SK-N-MC (cell line): ENCODE measurements at places on chromosomes 2 and 18.

GRCh38 chr18:22637787-22638186 is 220.1 kb upstream of the CTAGE1 start:
- no peak for DNase-seq

GRCh38 chr18:13895505-13896033 is 19.8 kb downstream of the MC2R start:
- no peak for DNase-seq

DNA sequence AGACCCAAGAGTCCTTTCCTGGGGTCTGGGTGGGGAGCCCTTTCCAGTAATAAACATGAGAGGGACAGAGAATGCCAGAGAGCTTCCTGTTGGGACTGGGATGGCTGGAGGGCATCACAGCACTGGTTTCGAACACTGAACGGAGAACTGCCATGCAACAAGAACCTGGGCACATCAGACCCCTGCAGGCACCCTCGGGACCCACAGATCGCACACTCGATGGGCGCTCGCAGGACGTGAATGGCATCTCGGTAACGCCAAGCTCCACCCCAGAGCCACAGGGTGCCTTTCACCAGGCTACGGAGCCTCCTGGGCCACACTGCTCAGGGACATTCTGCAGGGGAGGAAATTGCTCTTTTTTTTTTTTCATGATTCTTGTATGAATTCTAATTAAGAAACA is 25.1 kb downstream of the SLC66A2 start:
- no peak for DNase-seq

DNA sequence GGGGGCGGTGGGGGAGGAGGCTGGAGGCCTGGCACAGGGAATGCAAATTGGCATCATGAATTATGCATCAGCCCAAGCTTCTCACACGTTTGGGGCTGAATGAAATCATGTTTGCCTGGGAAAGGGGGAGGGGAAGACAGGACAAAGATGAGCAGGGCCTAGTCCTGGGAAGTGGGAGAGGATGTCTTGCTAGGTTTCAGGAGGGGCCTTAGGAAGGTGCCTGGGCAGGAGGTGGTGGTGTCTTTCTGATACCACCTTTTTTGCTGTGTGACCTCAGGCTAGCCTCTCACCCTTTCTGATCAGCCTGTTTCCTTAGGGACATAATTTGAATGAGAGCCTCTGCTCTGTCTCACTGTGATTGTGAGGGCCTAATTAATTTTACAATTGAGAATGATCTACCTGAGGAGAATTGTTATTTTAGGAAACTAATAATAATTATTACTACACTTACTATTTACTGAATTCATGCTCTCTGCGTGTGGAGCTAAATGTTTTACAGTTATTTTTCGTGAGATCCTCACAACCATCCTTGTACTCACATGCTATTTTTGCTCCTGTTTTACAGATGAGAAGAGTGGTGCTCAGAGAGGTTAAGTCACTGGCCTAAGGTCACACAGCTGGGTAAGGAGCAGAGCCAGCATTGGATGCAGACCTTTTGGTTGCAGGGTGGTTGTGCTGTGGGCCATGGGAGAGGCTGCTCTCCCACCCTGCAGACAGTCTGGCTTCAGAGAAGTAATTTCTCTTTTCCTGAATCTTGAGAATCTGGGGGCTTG is 39.6 kb downstream of the INHBB start:
- DNase-seq: no peak

- DNase-seq: no peak
Measured at GRCh38 chr2:228465408-228465807, 283.9 kb upstream of the SPHKAP start.

- no peak for DNase-seq
Measured at GRCh38 chr18:13592246-13592645, 134.1 kb downstream of the FAM210A start.

DNA sequence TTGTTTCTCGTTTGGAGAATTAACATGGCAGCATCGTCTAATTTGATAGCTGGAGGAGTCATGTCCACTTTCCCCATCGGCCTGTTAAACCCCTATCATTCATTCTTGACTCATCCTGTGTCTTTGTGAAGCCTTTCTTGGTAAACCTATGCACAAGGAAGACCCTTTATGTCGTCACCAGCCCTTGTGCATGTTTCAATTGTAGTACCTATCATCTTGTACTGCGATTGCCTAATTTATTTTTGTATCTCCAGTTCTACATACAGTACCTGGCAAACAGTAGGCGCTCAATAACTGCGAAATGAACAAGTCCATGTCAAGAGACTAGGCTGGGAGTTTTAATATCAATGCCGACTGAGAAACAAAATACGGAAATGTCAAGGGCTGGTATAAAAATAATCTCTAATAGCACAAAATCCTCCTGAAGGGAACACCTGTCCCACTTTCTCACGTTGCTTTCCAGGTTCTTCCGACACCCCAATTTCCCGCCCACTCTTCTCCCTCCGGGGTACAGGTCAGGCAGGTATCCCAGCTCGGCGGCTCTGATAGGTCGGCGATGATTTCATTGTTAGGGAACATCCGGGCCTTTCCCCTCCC is 1.3 kb upstream of the PPM1B start:
- DNase-seq: no peak

DNA sequence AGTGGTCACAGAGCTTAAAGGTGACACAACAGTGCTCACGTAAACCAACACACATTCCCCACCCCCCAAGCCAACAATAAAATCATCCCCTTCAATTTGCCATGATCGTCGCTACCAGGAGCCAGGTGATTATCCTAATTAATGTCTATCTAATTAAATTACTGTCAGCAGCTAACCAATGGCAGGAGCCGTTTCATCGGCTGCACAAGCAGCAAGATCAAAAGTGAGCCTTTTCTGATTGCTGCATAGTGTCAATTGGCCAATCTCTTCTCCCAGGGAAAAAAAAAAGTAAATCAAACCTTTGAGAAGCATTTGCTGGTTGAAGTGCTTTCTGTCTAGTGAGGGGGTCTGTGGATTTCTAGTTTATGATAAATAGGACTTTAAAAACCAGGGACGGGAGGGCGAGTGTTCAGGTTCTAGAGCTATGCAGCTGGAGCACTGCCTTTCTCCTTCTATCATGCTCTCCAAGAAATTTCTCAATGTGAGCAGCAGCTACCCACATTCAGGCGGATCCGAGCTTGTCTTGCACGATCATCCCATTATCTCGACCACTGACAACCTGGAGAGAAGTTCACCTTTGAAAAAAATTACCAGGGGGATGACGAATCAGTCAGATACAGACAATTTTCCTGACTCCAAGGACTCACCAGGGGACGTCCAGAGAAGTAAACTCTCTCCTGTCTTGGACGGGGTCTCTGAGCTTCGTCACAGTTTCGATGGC is at the start of gene TBR1:
Gene TBR1, plus strand, starts transcription at position 311 of the 721 bp plus-strand sequence. Its CDS starts 114 bp downstream, at position 425.
- no peak for DNase-seq
